ENCODE measurements at places on chromosomes 16 and 17. TPM values are rescaled to one million over a fixed set of nuclear protein-coding genes. Genes with fewer than 3 reads are reported as not detected.

- no peak for DNase-seq
These were observed 73.5 kb downstream of the CYTH1 start for GRCh38 chr17:78708510-78708973.

- DNase-seq: no peak
These were observed 7.3 kb downstream of the NEUROD2 start for GRCh38 chr17:39600288-39600996.

- no peak for DNase-seq
These were observed 127.7 kb upstream of the MAF start for GRCh38 chr16:79728048-79728922.

- DNase-seq: no peak
These were observed 3.8 kb downstream of the SMARCD2 start for GRCh38 chr17:63838631-63839171.

DNA sequence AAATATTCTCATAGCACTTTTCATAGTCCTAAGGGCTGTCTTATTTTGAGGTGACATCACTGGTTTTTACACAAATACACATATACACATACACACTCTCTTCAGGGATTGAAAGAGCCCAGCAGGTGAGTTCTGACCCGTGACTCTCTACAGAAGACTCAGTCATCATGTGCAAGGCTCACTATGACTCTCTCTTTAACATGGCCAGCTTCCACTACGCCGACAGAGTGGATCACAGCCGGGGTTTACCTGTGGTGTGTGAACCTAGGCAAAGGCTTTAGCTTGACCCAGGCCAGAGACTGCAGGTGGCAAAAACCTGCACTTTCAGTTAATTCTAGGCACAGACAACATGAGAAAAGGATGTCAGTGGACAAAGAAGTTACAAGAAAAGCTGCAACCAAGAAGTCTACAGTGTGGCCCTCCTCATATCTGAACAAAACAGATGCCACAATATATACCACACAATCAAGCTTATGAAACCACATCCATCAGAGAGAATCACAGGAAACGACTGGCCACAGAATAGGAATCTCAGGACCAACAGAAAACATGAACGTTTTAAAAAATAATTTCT lies 56.5 kb downstream of the CYTH1 start:
- no peak for DNase-seq

DNA sequence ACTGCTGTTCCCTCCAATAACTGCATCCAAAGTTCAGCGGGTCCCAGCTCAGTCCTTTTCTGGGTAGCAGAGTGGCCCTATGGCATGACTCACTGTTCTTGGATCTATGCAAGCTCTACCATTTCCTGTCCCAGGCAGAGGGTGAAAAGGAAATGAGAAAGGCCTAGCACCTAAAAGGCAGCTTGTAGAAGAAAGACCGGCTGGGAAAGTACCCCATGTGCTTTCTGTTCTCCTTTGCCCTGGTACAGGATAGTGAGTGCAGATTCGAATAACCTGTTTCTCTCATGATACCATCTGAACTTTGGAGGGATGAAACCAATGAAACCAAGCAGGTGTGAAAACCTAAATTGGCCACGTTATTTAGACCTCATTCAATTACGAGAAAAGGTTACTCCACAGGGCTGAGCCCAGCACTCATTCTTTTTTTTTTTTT lies 12.7 kb upstream of the HASPIN start:
- no peak for DNase-seq

GRCh38 chr16:3673676-3674377 lies 19.3 kb downstream of the DNASE1 start:
- DNase-seq: no peak

DNA sequence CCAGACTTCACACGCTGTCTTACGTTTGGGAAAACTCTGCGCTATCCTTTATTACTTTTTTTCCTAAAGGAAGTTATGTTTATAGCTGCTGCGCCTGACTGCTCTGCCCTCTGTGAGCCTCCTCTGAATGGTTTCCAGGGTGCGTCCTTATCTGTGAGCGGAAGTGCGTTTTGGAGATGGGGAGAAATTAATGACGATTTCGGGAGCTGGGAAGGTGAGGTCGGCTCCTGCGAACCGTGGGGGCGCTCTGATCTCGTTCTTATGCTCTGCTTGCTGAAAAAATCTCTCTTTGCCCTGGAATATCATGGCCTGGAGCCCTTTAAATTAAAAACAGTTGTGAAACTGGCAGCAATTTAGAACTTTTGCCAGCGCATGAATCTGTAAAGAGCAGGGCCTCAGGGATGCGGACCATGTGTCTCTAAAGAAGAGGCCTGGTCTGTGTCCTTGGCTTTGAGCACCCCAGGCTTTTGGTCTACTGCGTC lies 135.7 kb upstream of the ZFHX3 start:
- no peak for DNase-seq

DNA sequence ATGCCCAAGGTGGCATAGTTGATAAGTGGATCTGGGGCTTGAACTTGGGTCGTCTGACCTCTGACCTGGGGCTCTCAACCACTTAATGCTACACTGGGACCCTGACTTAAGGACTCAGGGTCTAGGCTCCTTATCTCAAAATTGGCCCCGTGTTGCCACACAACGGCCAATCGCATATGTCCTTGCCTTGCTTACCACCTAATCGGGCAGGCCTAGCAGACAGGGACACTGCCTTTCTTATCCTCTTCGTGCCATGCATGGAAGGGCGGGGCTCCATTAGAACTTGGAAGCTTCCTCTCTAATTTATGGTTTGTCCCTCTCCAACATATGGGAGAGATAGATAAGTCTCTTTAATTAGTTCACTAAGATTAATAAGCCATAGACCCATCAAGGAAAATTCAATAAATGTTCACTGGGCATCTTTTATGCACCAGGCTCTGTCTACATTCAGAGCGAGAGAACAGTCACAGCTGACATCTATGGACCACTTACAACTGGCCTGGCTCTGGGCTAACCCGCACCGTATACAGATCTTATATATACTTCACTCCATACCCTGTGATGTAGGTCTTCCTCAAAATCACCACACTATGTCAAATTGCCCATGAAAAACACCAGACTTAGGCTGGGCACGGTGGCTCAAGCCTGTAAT lies 35.1 kb downstream of the CDH1 start:
- DNase-seq: no peak

DNA sequence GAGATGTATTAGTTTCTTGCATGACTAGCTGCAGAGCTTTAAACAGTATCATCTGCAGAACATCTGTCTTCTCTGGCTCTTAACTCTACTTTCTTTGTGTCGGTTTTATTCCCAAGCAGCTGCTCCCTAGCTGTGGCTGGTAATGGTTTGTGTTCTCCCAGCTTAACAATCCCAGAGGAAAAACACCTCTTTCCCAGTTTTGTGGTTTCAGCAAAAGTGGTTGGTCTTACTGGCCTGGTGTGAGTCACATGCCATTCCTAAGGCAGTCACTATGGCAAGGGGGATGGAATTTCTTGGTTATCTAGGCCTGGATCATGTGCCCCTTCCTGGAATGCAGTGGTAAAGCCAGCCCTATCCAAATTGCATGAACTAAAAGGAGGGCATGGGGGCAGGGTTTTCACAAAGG lies 27.5 kb downstream of the OMG start:
- no peak for DNase-seq

Gene KRTAP2-3
- polyA plus RNA-seq: not detected

Gene RRAD
- polyA plus RNA-seq: 2.3 TPM

Gene CCDC144A
- polyA plus RNA-seq: 4.0 TPM

Gene PDIA2
- polyA plus RNA-seq: 0.46 TPM

Gene TBC1D3K
- not detected for polyA plus RNA-seq

Gene PDF
- 2.2 TPM for polyA plus RNA-seq

Gene TTYH2
- polyA plus RNA-seq: 14.8 TPM
